ENCODE measurements at places on chromosomes 13 and 19.
A peak's percentile ranks its signal among the peaks of the same experiment; 100 is the strongest.

- no peak for DNase-seq
Observed at GRCh38 chr13:94308832-94309231, 170.7 kb downstream of the DCT start.

DNA sequence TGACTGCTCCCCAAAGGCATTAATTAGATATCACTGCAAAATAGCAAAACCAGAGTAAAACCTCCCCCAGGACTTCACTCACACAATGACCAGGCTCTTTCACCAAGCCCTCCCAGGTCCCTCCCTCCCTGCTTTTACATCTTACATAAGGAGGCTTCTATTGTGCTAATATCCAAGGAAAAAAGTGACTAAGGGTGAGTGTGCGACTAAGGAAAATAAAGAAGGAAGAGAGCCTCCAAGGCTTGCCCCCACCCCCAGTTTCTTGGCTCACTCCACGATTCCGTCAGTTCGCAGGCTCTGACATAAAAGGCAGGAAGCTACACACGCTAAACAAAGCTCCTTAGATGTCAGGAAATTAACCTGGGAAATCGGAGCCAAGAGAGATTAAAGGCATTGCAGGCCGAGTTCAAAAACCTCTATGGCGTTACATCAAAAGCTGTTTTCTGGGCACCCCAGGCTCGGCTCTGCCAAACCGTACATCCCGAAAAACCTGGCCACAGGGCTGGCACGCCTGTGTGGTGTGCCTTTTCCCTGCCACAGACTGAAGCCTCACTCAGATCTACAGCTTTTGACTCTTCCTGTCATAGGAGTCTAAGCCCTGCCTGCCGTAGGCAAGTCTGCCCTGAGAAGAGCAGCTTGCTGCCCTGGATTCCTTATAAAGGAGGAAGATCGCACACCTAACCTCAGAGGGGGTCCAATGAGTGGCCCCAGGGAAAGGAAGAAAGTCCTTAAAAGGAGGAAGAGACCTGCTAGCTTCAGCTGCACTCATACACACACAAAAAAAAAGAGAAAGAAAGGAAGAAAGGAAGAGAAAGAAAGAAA lies 67.0 kb upstream of the SERP2 start:
- DNase-seq: peak; percentile 55

GRCh38 chr19:3976495-3977241 lies 5.8 kb upstream of the DAPK3 start:
- DNase-seq: no peak

DNA sequence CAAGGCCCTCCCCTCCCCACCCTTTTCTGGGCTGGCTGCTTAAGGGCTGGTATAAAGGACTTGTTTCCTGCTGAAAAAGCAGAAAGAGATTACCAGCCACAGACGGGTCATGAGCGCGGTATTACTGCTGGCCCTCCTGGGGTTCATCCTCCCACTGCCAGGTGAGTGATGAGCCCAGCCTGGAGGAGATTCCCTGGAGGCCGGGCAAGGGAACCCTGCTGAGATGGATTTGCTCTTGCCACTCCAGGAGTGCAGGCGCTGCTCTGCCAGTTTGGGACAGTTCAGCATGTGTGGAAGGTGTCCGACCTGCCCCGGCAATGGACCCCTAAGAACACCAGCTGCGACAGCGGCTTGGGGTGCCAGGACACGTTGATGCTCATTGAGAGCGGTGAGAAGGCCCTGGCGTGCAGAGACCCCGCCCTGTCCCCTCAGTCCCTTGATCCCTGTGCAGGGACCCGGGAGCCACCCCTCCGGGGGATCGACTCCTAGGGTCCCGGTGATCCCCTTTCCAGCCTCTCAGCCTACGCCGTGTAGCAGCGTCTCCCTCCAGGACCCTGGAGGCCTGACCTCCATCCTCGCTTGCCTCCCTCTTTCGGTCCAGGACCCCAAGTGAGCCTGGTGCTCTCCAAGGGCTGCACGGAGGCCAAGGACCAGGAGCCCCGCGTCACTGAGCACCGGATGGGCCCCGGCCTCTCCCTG lies at the start of gene CD177:
Gene CD177 (plus strand): TSS at position 81 of the 699 bp plus-strand sequence. CDS start 29 bp downstream, at position 110.
- DNase-seq: no peak

- no peak for DNase-seq
Observed at GRCh38 chr13:107185889-107186288, 618.0 kb upstream of the ARGLU1 start.

DNA sequence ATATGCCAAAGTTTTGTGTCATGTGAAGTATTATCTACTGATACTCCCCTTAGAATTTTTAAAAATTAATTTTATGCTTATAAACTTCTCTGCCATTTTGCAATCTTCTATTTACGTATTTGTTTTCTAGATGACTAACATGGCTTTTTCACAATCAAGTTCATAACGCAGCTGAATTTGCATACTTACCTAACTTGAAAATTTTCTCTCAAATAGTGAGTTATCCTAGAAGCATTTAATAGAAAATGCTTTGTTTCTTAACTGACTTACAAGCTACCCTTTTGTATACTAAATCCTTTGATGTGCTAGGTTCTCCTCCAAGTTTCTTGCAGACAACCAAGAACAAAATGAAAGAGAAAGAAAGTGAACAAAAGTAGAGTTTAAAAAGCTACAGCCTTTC lies 683.5 kb downstream of the LIG4 start:
- DNase-seq: no peak

DNA sequence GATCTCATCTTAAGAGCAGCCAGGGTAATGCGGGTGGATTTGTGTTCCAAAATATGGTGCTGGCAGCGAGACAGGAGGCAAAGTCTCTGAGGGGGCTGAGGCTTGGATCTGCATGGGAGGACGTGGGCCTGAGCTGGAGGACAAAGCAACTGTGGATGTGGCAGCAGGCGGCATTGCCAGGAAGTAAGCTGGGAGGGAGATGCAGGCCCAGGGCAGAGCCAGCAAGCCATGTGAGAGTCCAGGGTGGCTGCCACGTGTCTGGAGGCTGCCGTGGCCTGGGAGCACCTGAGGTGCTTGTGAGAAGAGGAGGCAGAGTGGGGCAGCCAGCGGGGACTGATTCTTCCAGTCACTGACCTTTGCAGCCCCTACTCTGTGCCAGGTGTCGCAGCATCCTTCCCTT lies 52.0 kb downstream of the DPF1 start:
- DNase-seq: no peak

- no peak for DNase-seq
Observed at GRCh38 chr13:29567411-29567810, 28.1 kb downstream of the SLC7A1 start.

DNA sequence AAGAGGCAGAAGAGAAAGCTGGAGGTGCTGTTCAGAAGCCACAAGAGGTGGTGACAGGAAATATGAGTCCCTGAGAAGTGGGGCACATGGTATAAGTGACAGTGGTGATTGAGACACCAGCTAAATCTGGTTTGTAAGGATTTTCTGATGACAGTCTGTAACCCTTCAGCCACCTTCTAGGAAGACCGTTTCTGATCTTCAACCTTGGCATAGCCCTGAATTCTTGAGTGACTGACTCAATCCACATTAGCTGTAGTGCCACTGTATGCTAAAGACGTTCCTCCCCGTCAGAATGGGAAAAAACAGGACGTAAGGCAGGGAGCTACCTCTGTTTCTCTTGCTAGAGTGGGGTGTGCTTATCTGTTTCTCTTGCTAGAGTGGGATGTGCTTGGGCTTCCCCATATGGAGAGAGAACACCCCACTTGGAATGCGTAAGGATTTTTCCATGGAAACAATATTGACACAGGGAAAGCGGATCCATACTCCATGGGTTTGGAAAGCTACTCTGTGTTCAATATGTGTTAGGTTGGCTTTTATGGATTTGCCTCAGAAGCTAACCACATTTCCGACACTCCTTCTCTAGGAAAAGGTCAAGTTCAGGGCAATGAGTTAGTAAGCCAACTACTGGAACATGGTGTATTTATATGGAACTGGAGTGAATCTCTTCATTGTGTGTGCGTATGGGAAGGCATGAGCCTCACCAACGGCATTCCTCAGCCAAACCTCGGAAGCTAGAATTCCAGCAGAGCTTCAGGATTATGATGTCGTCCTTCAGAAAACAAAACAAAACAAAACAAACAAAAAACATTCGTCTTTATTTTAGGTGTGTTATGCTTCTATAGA lies 948.8 kb upstream of the SLC10A2 start:
- no peak for DNase-seq
